ENCODE measurements at places on chromosomes 12 and 14.

GRCh38 chr14:84036840-84037239 lies 1493.1 kb upstream of the FLRT2 start:
- no peak for DNase-seq

- DNase-seq, result peak; percentile 52
Measured at GRCh38 chr12:25135531-25136154, 59.3 kb downstream of the DNAI7 start.

DNA sequence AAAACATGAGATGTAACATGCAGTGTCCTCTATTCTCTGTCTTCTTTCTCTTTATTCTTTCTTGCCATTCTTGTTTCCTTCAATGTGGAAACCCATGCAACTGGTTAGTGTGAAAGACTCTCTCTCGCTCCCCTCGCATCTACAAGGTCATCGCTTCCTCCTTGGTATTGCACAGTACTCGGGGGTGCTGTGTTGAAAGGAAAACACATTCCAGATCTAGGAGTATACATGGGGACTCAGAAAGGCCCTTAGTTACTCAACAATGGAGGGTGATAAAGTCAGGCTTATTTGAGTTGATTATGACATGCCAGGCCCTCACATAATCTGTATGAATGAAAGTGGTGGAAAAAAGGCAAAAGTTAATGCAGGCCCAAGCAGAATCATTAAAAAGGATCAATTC lies 75.5 kb upstream of the OVCH1 start:
- DNase-seq, result no peak

DNA sequence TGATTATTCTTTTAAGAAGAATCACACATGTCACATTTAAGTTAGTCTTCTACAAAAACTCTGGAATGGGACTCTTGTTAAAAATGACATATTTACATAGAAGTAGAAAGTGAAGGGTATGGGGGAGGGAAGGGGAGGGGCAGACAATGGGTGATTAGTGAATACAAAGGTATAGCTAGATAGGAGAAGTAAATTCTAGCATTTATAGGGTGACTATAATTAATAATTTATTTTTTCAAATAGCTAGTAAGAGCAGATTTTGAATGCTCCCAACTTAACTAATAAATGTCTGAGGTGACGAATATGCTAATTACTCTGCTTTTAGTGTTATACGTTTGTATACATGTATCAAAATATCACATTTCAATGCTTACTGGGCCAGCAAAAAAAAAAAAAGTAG lies 59.4 kb downstream of the BLTP3B start:
- DNase-seq, result no peak

DNA sequence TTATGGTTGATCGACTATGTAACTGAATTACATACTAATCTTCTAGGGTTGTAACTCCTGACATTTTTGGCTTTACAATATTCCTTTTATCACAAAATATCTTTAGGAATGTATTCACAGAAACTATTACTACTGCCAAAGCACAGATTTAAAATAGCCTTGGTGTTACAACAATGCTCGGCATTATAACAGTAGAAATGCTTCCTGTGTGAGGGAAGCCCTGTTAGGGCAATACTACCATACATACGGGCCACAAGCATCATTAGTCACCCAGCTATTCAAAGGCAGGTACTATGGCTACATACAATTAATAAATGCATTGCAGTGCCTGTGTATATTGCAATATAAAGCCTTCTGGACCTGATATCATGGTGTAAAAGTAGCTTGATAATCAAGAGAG lies 517.8 kb downstream of the C12orf50 start:
- no peak for DNase-seq

DNA sequence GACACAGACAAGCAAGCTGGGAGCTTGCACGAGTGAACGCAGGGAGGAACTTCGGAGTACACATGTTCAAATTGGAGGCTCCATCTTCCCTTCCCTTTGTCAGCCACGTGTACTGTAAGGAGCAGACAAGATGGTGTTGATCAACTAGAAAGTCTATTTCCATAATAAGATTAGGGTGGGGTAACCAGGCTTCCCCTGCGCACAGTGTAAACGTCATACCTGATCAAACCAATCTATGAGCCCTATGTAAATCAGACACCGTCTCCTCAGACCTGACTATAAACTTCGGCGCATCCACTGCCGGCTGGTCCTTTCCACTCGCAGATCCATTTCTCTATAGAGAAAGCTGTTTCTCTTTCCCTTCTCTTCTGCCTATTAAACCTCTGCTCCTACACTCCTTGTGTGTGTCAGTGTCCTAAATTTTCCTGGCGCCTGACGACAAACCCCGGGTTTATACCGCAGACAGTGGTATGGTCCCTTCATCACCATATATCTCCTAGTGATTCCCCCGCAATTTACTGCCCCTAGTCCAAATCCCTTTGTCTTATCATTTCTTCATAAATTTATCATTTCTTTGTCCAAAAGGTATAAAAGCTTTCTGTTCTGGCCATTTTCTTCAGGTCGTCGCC lies 7.5 kb upstream of the ETFBKMT start:
- DNase-seq, result no peak

DNA sequence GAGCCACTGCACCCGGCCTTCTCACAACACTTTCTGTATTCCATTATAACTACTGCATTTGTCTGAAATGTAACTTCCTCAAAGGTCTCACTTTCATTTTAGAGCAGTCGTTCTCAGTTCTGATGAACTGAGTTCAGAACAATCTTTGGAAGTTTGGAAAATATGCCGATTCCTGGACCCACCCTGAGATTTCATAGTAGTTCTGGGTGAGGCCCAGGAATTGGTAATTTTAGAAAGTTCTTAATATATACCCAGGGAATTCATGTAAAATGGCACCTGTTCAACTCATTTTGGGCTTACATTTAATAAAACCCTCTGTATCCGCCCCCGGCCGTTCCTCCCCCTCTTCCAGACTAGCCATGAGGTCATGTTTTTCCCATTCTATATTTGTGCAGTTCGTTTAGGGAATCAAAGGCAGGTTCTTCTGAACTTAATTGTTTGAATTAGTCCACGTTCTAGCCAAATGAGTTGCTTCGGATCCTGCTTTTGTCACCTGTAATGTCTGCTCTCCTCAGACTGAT lies 5.9 kb downstream of the GSG1 start:
- no peak for DNase-seq

- peak; percentile 0 for DNase-seq
Measured at GRCh38 chr14:101508948-101509729, 52.2 kb upstream of the DIO3 start.

GRCh38 chr14:94143711-94144110 lies 14.3 kb upstream of the IFI27L2 start:
- no peak for DNase-seq

GRCh38 chr12:115473257-115473956 lies 789.4 kb upstream of the TBX3 start:
- DNase-seq, result no peak

DNA sequence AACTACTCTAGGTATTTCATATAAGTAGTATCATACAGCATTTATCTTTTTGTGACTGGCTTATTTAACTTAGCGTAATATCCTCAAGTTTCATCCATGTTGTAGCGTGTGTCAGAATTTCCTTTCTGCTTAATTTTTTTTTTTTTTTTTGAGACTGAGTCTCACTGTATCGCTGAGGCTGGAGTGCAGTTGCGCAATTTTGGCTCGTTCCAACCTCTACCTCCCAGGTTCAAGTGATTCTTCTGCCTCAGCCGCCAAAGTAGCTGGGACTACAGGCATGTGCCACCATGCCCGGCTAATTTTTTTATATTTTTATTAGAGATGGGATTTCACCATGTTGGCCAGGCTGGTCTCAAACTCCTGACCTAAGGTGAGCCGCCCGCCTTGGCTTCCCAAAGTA lies 28.9 kb downstream of the PNMA1 start:
- DNase-seq, result no peak

DNA sequence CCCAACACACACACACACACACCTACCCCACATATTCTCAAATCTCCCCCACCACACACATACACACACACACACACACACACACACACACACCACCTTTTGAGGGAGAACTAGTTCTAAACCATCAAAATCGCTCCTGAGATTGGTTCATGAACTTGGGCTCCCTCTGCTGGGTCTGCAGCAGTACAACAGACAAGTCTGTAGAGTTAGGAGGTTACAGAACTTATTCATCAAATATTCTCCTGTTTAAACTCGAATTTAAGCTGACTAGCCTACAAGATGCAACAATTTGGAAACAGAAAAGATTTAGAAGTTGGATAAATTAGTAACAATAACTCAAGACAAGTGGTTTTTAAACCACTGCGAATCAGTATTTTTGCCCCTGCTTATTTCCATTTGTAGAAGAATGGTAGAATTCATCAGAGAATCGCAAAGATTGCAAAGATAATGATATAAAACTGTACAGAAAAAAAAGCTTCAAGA lies 136.4 kb upstream of the USP15 start:
- peak; percentile 65 for DNase-seq

DNA sequence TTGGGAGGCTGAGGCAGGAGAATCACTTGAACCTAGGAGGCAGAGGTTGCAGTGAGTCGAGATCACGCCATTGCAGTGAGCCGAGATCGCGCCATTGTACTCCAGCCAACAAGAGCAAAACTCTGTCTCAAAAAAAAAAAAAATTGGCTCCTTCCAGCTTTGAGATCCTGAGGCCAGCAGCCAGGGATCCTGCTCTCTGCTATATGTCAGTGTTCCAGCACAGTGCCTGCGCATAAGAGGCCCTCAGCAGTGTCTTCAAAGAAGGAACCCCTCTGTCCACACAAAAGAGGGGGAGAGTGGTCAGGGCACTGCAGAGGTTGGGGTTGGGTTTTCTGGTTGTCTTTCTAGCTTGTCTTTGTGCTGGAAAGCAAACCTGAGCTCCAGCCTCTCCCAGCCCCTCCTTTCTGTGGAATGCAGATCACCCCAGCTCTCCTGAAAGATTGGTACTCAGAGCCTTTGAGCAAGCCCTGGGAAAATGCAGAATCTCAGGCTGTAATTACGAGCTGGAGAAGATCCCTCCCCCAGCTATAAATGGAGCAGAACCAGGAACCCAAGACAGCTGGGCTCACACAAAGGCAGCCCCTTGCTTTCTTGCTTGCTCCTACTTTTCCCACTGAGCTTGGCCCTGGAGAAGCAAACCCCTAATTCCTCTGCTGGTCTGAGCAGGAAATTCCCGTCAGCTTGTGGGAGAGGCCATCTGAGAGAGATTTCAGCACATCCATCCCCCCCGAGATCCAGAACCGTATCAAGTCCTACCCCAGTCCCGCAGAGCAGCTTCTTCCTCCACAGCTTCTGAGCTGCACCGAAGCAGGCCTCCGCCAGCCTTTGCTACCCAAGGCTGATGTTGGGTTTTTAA lies 205.7 kb downstream of the ZFP36L1 start:
- DNase-seq, result no peak

DNA sequence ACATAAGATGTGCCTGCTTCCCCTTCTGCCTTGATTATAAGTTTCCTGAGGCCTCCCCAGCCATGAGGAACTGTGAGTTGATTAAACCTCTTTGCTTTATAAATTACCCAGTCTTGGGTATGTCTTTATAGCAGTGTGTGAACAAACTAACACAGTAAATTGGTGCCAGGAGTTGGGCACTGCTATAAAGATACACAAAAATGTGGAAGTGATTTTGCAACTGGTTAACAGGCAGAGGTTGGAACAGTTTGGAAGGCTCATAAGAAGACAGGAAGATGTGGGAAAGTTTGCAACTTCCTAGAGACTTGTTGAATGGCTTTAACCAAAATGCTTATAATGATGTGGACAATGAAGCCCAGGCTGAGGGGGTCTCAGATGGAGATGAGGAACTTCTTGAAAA lies 264.1 kb downstream of the DACT1 start:
- no peak for DNase-seq

GRCh38 chr14:27187136-27187535 lies 589.3 kb upstream of the NOVA1 start:
- DNase-seq, result no peak

DNA sequence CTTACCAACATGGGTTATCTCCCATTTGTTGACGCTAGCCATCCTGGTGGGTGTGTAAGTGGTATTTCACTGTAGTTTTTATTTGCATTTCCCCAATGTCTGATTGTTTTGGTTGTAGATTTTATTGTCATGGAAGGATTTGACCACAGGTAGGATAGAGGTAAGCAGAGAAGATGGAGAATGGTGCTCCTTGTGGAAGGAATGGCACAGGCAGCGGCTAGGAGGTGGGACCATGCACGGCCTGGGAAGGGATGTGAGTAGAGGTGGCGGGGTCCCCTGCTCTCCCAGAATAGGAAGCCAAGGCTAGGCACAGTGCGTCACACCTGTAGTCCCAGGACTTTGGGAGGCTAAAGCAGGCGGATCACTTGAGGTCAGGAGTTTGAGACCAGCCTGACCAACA lies 41.4 kb downstream of the PHETA1 start:
- DNase-seq, result no peak

DNA sequence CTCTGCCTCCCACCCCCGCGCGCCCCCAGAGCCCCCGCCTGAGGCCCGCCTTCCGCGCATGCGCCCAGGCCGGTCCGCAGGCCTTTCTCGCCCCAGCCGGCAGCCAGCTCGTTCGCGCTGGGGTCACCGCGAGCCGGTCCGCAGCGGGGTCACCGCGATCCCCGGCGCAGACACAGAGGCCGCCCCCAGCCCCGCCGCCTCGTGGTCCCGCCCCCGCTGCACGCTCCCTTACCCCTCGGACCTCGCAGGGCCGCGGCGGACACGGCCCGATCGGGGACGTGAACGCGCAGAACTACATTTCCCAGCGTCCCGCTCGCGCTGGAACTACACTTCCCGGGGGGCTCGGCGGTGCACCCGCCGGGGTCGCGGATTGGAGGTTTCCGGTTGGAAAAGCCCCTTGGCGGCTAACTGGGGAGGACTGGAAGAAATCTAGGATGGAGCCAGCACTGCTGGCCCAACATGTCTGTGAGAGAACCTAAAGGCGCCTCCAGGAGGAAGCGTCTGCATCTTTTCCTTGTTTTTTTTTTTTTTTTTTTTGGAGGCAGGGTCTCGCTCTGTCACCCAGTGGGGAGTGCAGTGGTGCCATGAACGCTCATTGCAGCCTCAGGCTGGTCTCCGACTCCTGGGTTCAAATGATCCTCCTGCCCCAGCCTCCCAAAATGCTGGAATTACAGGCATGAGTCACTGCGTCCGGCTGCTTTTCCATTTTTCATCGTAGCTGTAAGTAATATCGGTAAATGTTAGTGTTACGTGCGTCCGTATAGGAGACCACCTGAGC lies at the start of gene ZNF605:
TSS of gene ZNF605 (minus strand) at position 296 of the 778 bp plus-strand sequence. CDS start 10,671 bp downstream, outside the sequence.
- peak; percentile 93 for DNase-seq

GRCh38 chr14:79278286-79278797 lies 933.0 kb downstream of the DIO2 start:
- DNase-seq, result no peak

Measured in activated CD4-positive, alpha-beta T cell treated with anti-CD3 and anti-CD28 coated beads for 36 hours (primary cell).